PC-9 (cell line): ENCODE measurements at places on chromosomes 6 and 20. TPM values are rescaled to one million over a fixed set of nuclear protein-coding genes. Genes with fewer than 3 reads are reported as not detected.

Gene ARFGEF3
- 9.9 and 10.0 TPM in 2 replicates for total RNA-seq

Gene OPN5
- total RNA-seq, result not detected in 2 replicates

GRCh38 chr6:147106759-147107401 is 97.3 kb upstream of the STXBP5 start:
- no peak for DNase-seq

- DNase-seq, result no peak
These were observed 15.6 kb upstream of the SYNDIG1 start for GRCh38 chr20:24453869-24454268.

DNA sequence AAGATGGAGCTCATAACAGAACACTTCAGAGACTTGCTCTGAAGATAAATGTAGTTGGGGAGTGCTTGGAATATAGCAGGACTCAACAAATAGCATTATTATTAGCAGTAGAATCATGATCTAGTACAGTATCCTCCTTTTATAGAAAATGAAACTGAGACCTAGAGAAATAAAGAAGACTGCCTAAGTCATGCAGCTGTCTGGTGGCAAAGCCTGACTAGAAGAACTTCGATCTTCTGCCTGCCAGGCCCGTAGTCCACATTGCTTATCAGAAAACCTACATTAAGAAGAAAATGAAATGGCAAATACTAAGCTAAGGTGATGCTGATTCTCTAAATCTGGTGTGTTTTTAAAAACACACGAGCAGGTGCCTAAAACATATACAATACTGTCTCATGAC is 46.4 kb upstream of the DST start:
- no peak for DNase-seq

GRCh38 chr6:56297022-56297989 is 49.9 kb upstream of the COL21A1 start:
- DNase-seq, result no peak
